ENCODE measurements at places on chromosomes 4 and X.

- DNase-seq, result no peak
Measured at GRCh38 chr4:121073004-121073435, 685 bp upstream of the NDNF start.

DNA sequence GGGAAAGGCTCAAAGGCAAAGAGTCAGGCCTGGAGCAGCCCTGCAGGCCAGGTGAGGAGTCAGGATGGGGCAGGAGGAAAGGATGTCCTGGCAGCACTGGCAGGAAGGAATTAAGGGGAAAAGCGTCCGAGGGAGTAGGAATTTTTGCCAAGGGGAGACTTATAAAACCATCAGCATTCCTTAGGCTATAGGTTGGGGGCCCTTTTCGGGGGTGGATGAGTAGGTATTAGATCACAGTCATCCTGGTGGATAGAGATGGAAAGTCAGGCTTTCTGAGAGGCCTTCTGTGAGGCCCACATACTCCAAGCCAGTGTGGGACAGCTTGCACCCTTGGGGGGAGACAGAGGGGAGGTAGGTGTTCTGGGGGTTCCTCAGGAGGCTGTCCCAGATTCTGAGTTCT lies 12.3 kb downstream of the STARD8 start:
- no peak for DNase-seq

- no peak for DNase-seq
Measured at GRCh38 chr4:92600638-92601037, 296.9 kb downstream of the GRID2 start.

- peak; percentile 12 for DNase-seq
Measured at GRCh38 chr4:142846108-142846728, at the start of gene INPP4B. Gene INPP4B, minus strand, starts transcription at chr4:142846301.

DNA sequence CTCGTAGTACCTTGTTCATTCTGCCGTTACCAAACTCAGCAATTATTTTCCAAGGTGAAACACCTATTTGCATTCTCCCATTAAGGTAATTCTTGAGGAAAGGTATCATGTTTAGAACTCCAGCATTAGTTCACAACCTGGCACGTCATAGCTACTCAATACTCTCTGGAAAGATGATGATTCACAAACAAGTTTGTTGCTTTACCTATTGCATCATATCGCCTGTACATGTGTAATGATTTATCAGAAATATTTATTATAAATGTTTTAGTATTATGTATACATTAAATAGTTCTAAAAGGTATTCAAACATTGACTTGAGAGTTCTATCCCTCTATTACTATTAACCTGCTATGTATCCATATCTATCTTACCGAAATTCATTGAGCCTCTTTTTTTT lies 658.3 kb upstream of the PITX2 start:
- no peak for DNase-seq

GRCh38 chrX:18871970-18872369 lies 111.9 kb downstream of the PHKA2 start:
- no peak for DNase-seq

DNA sequence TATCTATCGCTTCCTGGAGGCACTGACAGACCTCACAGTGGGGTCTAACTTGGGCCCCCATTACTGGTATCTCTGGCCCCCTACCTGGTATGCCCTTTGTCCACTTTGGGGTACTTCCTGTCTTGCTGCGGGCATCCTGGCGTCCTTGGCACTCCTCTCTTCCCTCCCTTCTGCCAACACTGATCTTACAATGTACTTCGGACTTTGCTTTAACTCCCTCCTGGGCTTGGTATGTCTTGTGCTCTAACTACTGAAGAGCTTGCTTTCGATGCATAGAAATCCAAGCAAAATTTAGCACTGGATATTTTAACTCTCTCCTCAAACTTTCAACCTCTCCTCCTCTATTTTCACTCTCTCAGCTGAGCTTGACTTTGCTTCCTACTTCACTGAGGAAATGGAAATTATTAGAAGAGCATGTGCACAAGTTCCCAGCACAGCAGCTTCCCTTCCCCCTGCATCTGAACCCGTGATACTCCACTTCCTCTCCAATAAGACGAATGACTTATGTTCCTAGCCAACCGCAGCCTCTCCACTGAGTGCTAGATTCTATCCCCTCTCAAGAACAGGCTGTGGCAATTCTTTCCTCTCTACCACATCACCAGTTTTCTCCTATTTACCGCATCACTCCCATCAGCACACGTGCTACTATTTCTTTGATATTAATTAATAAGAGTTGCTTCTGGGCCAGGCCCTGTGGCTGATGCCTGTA lies 52.9 kb downstream of the SUPT20HL2 start:
- DNase-seq, result no peak

- no peak for DNase-seq
Measured at GRCh38 chr4:98692411-98692810, 34.0 kb upstream of the TSPAN5 start.

DNA sequence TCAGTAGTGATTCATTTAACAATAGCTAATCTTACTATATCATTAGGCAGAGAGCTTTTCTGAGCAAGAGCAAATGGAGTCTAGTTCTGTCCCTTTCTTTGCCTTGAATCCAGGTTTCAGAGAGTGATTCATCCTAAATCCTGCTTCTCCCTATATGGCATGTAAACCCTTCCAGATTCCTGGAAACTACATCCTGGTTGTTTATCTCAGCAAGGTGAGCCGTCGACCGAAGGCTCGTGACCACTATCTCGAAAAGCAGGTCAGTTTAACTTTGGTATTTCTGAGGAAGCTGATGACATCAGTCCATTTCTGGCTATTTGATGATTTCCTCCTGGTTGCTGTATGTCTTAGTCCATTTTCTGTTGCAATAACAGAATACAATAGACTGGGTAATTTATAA lies 40.7 kb upstream of the ERVMER34-1 start:
- DNase-seq, result no peak
